ENCODE measurements at places on chromosomes 6 and 20.

- peaks cover 4% of the 10 kb centered on the region for H3K4me1 ChIP-seq
- DNase-seq = peak; percentile 82
These were observed 102.3 kb upstream of the CCN2 start for GRCh38 chr6:132053511-132053910.

GRCh38 chr6:114638341-114638740 lies 295.5 kb upstream of the HS3ST5 start:
- no peaks in the 10 kb centered on the region for H3K27me3 ChIP-seq
- no peaks in the 10 kb centered on the region for H3K4me1 ChIP-seq
- DNase-seq = no peak
- no peak overlapping the region for H3K27ac ChIP-seq
- no peaks in the 10 kb centered on the region for H3K36me3 ChIP-seq
- no peak overlapping the region for H3K4me3 ChIP-seq

- no peak overlapping the region for H3K4me3 ChIP-seq
- DNase-seq = peak; percentile 25
- no peaks in the 10 kb centered on the region for H3K36me3 ChIP-seq
- peaks cover 6% of the 10 kb centered on the region for H3K27me3 ChIP-seq
- H3K4me1 ChIP-seq = peaks cover 26% of the 10 kb centered on the region
- no peak overlapping the region for H3K27ac ChIP-seq
These were observed 812 bp downstream of the MYMX start for GRCh38 chr6:44217332-44218143.

GRCh38 chr6:52994031-52994838 lies 849 bp downstream of the GSTA4 start:
- peak overlapping the region; percentile 81 for H3K4me3 ChIP-seq
- DNase-seq = peak; percentile 41
- H3K27ac ChIP-seq = peak overlapping the region; percentile 97
- H3K27me3 ChIP-seq = no peaks in the 10 kb centered on the region
- H3K4me1 ChIP-seq = peaks cover 30% of the 10 kb centered on the region

GRCh38 chr6:116278854-116279231 lies 887 bp downstream of the TSPYL1 start:
- peaks cover 20% of the 10 kb centered on the region for H3K4me1 ChIP-seq
- no peak for DNase-seq
- peak overlapping the region; percentile 89 for H3K4me3 ChIP-seq
- H3K27ac ChIP-seq = peak overlapping the region; percentile 97
- H3K27me3 ChIP-seq = no peaks in the 10 kb centered on the region

DNA sequence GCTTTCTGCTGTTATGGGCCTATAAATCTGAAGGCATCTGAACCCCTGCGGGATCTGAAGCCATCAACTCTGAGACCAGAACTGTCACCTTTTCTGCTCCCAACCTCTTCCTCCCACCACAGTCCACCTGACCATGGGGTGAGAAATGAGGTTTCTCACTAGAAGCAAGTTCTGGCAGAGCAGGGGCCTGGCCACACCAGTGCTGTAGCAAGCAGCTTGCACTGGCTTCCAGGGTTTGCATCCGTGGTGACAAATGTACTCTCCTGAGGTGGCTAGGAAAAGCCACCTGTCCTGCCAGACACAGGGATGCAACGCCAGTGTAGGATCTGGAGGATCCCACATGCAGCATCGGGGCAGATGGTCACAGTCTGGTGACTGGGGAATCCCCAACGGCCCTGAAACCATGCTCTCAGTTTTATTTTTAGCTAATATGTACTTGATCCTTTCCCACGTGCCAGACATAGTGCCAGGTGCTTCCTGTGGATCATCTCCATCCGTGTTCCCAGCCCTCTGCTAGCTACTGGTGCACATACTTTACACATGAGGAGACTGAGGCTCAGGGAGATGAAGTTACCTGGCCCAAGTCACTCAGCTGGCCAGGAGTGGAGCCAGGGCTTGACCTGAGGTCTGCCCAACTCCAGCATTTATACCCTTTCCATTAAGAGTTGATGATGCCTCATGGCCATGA lies 122.1 kb upstream of the SPACA1 start:
- H3K27me3 ChIP-seq = peaks cover 8% of the 10 kb centered on the region
- H3K4me3 ChIP-seq = no peak overlapping the region
- peaks cover 7% of the 10 kb centered on the region for H3K4me1 ChIP-seq
- H3K27ac ChIP-seq = no peak overlapping the region
- no peak for DNase-seq

- H3K27ac ChIP-seq = no peak overlapping the region
- H3K27me3 ChIP-seq = no peaks in the 10 kb centered on the region
- no peaks in the 10 kb centered on the region for H3K36me3 ChIP-seq
- no peak for DNase-seq
These were observed 1.6 kb downstream of the NDRG3 start for GRCh38 chr20:36744243-36744642.

- no peaks in the 10 kb centered on the region for H3K27me3 ChIP-seq
- no peak overlapping the region for H3K27ac ChIP-seq
- no peaks in the 10 kb centered on the region for H3K36me3 ChIP-seq
- no peak for DNase-seq
- H3K4me1 ChIP-seq = peaks cover 5% of the 10 kb centered on the region
These were observed 116.1 kb downstream of the RIN2 start for GRCh38 chr20:19874040-19874727.

DNA sequence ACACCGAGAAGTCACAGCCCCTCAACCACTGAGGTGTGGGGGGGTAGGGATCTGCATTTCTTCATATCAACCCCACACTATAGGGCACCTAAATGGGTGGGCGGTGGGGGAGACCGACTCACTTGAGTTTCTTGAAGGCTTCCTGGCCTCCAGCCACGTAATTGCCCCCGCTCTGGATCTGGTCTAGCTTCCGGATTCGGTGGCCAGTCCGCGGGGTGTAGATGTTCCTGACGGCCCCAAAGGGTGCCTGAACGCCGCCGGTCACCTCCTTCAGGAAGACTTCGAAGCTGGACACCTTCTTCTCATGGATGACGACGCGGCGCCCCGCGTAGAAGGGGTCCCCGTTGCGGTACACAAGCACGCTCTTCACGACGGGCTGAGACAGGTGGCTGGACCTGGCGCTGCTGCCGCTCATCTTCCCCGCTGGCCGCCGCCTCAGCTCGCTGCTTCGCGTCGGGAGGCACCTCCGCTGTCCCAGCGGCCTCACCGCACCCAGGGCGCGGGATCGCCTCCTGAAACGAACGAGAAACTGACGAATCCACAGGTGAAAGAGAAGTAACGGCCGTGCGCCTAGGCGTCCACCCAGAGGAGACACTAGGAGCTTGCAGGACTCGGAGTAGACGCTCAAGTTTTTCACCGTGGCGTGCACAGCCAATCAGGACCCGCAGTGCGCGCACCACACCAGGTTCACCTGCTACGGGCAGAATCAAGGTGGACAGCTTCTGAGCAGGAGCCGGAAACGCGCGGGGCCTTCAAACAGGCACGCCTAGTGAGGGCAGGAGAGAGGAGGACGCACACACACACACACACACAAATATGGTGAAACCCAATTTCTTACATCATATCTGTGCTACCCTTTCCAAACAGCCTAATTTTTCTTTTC lies at the start of gene DCDC2:
DCDC2 (minus strand) TSS at position 724 of the 883 bp plus-strand sequence; CDS start at position 415, 309 bp downstream.
- no peak within 1 kb of the TSS for H3K27ac ChIP-seq
- H3K27me3 ChIP-seq = peaks cover 10% of the 10 kb centered on the region
- H3K4me1 ChIP-seq = peaks cover 3% of the 10 kb centered on the region
- peak within 1 kb of the TSS; percentile 53 for H3K4me3 ChIP-seq

DNA sequence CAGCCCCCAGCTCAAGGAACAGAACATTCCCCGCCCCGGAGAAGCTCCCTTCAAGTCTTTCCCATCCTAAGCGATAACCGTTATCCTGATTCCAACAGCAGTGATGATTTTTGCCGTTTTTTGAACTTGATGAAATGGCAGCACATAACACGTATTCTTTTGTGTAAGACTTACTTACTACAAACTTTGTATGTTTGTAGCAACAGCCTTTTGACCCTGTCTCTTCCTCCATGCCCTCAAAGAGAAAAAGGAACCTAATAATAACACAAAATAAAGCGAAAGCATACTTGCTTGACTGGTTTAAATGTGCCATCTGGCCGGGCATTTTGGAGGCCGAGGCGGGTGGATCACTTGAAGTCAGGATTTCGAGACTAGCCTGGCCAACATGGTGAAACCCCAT lies 26.4 kb upstream of the SLC9A8 start:
- H3K27me3 ChIP-seq = no peaks in the 10 kb centered on the region
- H3K4me1 ChIP-seq = no peaks in the 10 kb centered on the region
- H3K27ac ChIP-seq = no peak overlapping the region
- DNase-seq = no peak
- no peaks in the 10 kb centered on the region for H3K36me3 ChIP-seq
- no peak overlapping the region for H3K4me3 ChIP-seq

GRCh38 chr6:28696682-28697081 lies 171.0 kb downstream of the GPX5 start:
- peaks cover 32% of the 10 kb centered on the region for H3K27me3 ChIP-seq
- no peak overlapping the region for H3K4me3 ChIP-seq
- no peaks in the 10 kb centered on the region for H3K4me1 ChIP-seq
- no peak overlapping the region for H3K27ac ChIP-seq
- no peak for DNase-seq

- DNase-seq = no peak
- H3K27ac ChIP-seq = no peak overlapping the region
- H3K4me1 ChIP-seq = peaks cover 20% of the 10 kb centered on the region
- peaks cover 11% of the 10 kb centered on the region for H3K36me3 ChIP-seq
These were observed 31.0 kb downstream of the CDK5RAP1 start for GRCh38 chr20:33370291-33370690.

DNA sequence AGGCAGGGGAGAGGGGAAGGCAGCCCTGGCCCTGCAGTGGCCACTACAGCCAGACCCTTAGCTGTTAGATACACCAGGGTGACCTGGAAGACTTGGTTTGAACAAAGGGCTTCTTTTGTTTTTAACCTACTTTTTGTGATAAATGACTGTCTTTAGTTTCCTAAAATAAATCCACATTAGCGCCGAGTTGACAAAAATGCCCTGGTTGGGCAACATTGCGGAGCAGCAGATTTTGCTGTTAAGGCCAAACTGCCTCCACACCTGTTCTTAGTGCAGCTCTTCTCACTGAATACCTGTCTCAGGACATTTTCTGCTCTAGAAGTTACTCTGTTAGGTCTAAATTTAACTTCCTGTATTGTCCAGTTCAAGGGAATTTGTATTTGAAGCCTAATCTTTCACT lies 42.7 kb downstream of the FAM50B start:
- no peak for DNase-seq
- H3K4me3 ChIP-seq = no peak overlapping the region
- H3K27me3 ChIP-seq = no peaks in the 10 kb centered on the region
- H3K36me3 ChIP-seq = no peaks in the 10 kb centered on the region
- no peak overlapping the region for H3K27ac ChIP-seq

DNA sequence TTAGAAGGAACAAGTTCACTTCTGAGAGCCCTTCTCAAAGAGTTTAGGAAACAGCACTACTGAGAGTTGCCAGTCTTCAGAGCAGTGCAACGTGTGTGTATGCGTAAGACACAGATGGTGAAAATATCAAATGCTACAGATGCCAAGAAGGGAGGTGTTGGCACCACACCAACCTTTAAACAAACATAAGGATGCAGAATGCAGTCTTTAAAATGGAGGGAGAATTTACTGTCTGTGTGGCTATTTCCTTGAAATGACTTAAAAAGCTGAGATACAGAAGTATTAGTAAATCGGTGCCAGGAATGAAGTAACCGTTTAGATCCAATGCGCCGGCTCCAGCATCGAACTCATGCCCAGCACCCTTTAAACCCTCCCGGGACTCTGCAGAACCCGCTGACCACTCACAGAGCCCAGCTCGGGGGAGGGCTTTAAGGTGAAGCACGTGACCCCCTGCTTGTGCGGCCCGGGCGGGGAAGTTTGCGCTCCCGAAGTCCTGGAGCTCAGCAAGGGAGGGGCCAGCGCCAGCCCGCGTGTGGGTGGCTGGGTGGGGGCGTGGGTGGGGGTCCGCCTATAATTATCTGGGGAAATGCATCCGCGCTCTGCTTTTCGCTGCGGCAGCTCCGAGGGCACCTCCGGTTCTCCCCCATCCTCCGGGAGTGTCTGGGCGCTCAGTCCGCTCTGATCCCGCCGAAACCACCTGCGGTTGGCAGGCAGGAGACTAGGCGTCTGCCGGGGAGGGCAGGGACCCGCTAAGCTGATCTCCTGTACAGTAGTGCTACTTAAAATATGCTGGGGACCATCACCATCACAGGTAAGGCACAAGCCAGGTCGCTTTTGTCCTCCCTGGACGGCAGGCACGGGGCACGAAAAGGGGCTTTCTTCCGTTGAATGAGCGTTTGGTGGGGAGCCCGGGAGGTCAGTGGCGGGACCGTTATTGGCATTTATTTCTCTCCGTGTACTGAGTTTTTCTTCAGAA lies 66.0 kb downstream of the ZBTB2 start:
- H3K36me3 ChIP-seq = no peaks in the 10 kb centered on the region
- peaks cover 27% of the 10 kb centered on the region for H3K4me1 ChIP-seq
- peak; percentile 55 for DNase-seq
- peak overlapping the region; percentile 77 for H3K27ac ChIP-seq
- H3K27me3 ChIP-seq = no peaks in the 10 kb centered on the region
- H3K4me3 ChIP-seq = peak overlapping the region; percentile 83

- H3K27me3 ChIP-seq = no peaks in the 10 kb centered on the region
- no peak overlapping the region for H3K4me3 ChIP-seq
- no peaks in the 10 kb centered on the region for H3K36me3 ChIP-seq
- H3K27ac ChIP-seq = no peak overlapping the region
These were observed 85.5 kb upstream of the RPS6KA2 start for GRCh38 chr6:166712286-166713228.

GRCh38 chr6:15026832-15027231 lies 219.0 kb upstream of the JARID2 start:
- no peaks in the 10 kb centered on the region for H3K36me3 ChIP-seq
- peak; percentile 20 for DNase-seq
- H3K4me1 ChIP-seq = no peaks in the 10 kb centered on the region
- no peaks in the 10 kb centered on the region for H3K27me3 ChIP-seq
- H3K27ac ChIP-seq = no peak overlapping the region

GRCh38 chr6:47165918-47166317 lies 123.8 kb upstream of the ADGRF1 start:
- no peak overlapping the region for H3K27ac ChIP-seq
- H3K27me3 ChIP-seq = no peaks in the 10 kb centered on the region
- peaks cover 13% of the 10 kb centered on the region for H3K4me1 ChIP-seq
- DNase-seq = no peak

All from astrocyte (in vitro differentiated cells and primary cell).